Caki2 (cell line): ENCODE measurements at places on chromosomes 6 and 20.
A peak's percentile ranks its signal among the peaks of the same experiment; 100 is the strongest.

DNA sequence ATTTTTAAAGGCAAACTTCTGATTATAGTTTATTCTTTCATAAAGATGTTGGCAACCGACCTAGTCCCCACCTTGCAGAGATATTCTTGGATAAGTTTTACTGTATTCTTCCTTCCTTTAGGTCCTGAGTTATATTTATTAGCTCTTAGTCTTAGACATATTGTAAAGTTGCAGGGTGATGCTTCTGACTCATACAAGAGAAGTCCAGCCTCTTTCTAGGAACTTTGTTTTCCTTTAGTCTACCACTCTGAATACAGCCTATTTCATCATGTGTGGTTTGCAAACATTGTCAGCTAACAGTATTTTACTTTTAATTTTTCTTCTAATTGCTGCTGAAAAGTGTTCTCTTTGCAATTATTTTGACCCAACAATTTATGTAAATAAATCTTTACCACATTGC lies 686.7 kb downstream of the COL12A1 start:
- no peak for DNase-seq

- DNase-seq: no peak
Observed at GRCh38 chr6:152241013-152241766, 396.0 kb downstream of the SYNE1 start.

GRCh38 chr20:53940360-53940702 lies 130.1 kb downstream of the BCAS1 start:
- no peak for DNase-seq

DNA sequence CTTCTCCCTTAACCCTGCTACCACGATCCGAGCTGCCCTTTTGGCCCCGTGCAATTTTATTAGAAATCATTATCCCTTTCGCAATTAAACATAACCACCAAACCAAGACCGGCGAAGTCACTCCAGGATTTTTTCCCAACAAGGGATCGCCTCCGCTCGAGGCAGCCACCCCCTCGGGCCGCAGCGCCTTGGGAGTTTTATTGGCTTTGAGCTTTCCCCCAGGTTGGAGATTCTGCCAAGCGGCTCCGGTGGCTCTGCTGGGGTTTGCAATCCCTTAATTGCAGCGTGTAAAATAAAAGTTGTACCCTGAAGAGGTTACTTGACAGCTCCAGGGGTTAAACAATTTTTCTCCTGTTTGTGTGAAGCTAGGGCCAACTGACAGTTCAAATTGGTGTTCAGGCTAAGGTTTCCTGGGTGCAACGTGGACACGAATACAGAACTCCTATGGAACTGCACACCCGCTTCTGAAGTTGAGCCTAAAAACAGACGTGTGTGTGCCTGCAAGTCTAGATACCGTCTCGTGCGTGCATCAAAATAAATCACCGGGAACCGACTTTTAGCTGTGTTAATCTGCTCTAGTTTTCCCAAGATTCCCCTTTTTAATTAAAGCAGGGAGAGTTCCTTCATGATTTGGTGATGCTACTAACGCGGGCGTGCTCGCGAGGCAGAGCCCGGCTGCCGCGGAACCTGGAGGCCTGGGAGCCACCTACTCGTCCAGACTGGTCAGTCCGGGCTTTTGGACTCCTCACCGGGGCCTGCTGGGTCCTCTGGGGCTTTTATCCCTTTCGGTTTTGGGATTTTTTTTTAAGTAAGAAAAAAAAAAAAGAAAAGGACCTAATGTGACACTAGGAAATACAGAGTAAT lies 975 bp upstream of the TFAP2A start:
- DNase-seq: no peak

DNA sequence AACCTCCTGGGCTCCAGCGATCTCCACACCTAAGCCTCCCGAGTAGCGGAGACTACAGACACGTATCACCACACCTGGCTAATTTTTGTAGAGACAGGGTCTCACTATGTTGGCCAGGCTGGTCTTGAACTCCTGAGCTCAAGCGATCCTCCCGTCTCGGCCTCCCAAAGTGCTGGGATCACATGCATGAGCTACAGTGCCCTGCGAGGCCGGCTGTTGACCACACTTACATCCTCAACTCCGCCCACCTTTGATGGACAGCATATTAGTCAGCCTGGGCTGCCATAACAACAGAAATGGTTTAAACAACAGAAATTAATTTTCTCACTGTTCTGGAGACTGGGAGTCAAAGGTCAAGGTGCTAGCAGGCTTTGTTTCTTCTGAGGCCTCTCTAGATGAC lies 107.7 kb downstream of the JPH2 start:
- peak; percentile 12 for DNase-seq

DNA sequence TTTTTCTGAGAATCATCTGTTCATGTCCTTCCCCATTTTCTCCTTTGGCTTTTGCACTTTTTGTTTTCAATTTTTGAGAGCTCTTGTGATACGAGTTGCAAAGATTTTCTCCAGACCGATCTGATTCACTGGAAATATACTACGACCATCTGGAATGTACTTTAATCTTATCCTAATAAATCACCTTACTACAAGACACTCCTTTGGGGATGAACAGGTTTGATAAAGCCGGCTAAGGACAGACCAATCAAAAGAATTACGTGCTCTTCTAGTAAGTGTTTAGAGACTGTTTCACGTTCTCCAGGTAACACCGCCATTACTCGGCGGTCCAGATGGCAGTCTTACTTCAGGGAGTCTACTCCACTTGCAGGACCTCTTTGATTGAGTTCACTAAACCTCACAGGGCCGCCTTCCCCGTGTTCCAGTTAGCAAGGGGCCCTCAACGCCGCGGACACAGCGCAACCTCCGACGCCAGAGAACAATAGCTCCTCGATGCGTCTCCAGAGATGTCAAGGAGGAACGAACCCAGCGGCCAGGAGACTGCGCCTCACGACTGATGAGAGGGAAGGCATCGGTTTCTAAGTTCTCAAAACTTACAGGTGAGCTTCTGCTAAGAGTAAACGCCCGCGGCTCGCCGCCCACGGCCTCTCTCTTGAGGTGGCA lies 920 bp upstream of the WTAP start:
- no peak for DNase-seq

GRCh38 chr20:3705970-3706739 lies 6.2 kb downstream of the SIGLEC1 start:
- DNase-seq: no peak
